ENCODE measurements at places on chromosomes 16 and 17. TPM values are rescaled to one million over a fixed set of nuclear protein-coding genes. Genes with fewer than 3 reads are reported as not detected.

TEX14 gene
- total RNA-seq = not detected

SEZ6L2 gene
- 0.72 TPM for total RNA-seq

TP53TG3F gene
- not detected for total RNA-seq

KIF2B gene
- not detected for total RNA-seq

ZNF469 gene
- total RNA-seq = 1.4 TPM

SLC9A5 gene
- 1.8 TPM for total RNA-seq

KCNJ16 gene
- total RNA-seq = not detected

CACNG1 gene
- total RNA-seq = not detected

KIFC3 gene
- total RNA-seq = 48.6 TPM

RND2 gene
- total RNA-seq = 1.1 TPM

TEN1 gene
- 14.7 TPM for total RNA-seq

SMIM36 gene
- not detected for total RNA-seq

NPLOC4 gene
- total RNA-seq = 66.1 TPM

C1QBP gene
- 267 TPM for total RNA-seq

ITGAD gene
- total RNA-seq = not detected

SLC16A5 gene
- total RNA-seq = 1.8 TPM

Data from IMR-90 (cell line).